Uterus (tissue), 4 donors: ENCODE measurements at places on chromosomes 13 and 19. TPM values are rescaled to one million over a fixed set of nuclear protein-coding genes. Genes with fewer than 3 reads are reported as not detected.

DNA sequence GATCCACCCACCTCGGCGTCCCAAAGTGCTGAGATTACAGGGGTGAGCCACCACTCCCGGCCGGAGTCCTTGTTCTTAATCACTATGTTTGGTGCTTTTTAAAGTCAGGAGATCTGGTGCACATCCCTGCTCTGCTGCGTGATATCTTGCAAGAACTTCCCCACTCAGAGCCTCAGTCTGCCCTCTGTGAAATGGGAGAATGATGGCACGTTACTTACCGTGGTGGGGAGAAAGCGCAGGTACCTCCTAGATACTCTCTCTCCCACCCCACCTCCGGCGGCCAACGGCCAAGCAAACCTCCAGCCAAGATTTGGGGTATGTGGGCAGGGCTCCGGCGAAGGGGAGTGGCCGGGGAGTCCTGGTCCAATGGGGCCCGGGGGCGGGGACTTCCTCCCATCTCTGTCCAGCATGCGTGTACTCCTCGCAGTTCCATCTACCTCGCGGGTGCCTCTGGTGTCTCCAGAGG lies at the start of gene RYR1:
RYR1 (plus strand) TSS at position 424 of the 466 bp plus-strand sequence. CDS start 139 bp downstream, outside the sequence.
- DNase-seq, result no peak
- H3K4me3 ChIP-seq, result no peak within 1 kb of the TSS
- H3K27ac ChIP-seq, result no peak within 1 kb of the TSS
- H3K4me1 ChIP-seq, result no peaks in the 10 kb centered on the region

The SWSAP1 gene
- total RNA-seq, result 0.59 TPM

The ZNF556 gene
- total RNA-seq, result 0.28 TPM

DNA sequence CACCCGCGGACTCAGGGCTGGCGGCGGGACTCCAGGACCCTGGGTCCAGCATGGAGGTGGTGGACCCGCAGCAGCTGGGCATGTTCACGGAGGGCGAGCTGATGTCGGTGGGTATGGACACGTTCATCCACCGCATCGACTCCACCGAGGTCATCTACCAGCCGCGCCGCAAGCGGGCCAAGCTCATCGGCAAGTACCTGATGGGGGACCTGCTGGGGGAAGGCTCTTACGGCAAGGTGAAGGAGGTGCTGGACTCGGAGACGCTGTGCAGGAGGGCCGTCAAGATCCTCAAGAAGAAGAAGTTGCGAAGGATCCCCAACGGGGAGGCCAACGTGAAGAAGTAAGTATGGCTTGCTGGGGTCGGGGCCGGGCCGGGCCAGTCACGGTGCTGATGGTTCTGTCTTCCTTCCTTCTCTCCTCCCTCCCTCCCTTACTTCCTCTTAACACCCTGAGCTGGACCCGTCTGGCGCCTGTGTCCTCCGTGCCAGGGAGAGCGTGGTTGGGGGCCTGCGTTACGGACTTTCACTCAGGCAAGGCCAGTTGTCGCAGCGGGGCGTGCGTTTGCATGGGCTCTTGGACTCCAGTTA lies 1.4 kb downstream of the STK11 start:
- peak overlapping the region; percentile 65 for H3K27ac ChIP-seq
- H3K4me3 ChIP-seq, result peak overlapping the region; percentile 68
- DNase-seq, result no peak

DNA sequence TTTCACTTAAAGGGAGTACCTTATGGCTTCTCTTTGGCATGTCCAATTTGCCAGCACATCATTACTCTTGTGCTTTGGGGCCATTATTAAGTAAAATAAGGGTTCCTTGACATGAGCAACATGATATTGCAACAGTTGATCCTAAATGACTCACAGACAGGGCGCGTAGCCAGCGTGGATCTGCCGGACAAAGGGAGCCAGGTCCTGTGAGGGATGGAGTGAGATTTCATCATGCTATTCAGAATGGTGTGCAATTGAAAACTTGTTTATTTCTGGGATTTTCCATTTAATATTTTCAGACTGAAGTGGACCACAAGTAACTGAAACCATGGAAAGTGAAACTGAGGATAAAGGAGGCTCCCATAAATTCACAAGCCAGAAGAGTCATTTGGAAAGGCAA lies 48.6 kb upstream of the WASF3 start:
- no peaks in the 10 kb centered on the region for H3K36me3 ChIP-seq
- no peaks in the 10 kb centered on the region for H3K27me3 ChIP-seq
- DNase-seq, result peak; percentile 76
- H3K4me3 ChIP-seq, result no peak overlapping the region
- H3K4me1 ChIP-seq, result no peaks in the 10 kb centered on the region

DNA sequence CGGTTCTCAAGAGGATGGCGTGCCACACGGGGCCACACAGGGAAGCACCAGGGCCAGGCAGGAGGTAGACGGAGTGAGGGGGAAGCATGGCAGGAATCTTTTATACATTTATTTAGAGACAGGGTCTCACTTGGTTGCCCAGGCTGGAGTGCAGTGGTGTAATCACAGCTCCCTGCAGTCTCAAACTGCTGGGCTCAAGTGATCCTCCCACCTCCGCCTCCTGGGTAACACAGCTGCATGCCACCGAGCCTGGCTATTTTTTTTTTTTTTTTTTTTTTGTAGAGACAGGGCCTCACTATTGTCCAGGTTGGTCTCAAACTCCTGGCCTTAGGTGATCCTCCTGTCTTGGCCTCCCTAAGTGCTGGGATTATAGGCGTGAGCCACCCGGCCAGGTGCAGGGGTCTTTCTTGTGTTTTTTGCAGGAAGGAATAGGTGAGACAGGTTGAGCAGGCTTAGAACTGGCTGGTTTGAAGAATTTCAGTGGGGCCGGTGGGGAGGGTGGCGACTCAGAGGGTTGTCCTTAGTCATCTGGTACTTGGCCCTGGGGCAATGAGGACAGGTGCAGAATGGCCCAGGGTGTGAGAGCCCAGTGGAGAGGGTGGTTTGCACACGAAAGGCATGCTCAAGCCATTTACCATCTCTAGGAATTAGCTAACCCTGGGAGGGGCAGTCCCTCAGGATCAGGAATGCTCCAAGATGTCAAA lies 7.6 kb downstream of the SSC5D start:
- H3K36me3 ChIP-seq, result no peaks in the 10 kb centered on the region
- H3K4me3 ChIP-seq, result no peak overlapping the region
- no peak for DNase-seq
- no peaks in the 10 kb centered on the region for H3K27me3 ChIP-seq
